ENCODE measurements at places on chromosomes 12 and 14.

DNA sequence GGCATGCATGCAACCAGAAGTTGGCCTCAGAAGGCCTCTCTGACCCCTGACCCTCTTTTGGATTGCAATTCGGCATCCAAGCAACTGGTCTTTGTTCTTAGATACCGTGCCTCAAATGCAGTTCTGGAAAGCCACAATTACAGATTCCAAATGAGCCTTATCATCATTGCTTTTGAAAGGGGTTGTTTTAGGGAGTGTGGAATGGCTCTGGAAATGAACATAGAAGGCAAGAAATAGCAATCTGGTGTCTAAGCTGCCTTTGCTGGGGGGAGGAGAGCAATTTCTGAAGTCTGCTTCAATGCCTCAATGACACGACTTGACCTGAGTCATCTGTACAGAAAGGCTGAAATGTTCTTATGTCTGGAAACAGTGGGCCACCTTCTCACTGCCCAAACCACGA, 250.1 kb downstream of the NUAK1 start:
- no peak for DNase-seq

- DNase-seq, result no peak
Observed at GRCh38 chr12:80411787-80412186, 32.2 kb upstream of the PTPRQ start.

DNA sequence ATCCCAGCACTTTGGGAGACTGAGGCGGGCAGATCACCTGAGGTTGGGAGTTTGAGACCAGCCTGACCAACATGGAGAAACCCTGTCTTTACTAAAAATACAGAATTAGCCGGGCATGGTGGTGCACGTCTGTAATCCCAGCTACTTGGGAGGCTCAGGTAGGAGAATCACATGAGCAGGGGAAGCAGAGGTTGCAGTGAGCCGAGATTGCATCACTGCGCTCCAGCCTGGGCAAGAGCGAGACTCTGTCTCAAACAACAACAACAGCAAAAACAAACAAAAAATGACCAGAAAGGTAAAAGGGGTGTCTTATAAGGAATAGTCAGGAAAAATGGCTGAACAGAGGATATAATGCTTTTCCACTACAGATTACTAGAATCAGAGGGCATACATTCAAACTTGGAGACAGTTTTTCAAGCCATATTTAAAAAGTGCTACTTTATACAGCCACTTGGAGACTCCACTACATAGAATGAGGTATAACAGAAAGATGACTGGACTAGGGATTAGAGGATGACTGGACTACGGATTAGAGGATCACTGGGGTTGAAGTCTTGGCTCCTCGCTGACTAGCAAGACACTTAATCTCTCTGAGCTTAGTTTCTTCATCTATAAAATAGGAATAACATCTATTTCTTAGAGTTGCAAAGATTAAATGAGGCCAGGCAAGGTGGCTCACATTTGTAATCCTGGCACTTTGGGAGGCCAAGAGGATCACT, 4.9 kb upstream of the CS start:
- no peak for DNase-seq

DNA sequence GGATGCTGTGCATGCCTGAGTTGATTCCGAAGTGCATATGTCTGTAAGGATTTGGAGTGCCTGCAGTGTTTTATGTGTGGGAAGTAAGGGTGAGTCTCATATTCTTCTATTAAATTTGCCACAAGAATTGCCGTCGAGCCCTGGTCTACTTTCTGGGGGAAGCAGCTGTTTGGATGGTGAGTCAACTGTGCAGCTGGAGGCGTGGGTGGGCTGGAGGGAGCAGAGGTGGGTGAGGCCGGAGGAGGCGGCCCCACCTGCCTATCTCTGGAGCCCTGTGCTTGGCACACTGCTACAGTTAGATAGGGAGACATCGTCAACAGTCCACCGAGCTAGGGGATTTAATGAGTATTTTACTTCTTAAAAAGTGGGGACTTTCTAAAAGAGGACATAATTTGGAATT, 9.7 kb downstream of the GLRX5 start:
- DNase-seq, result no peak

- no peak for DNase-seq
Observed at GRCh38 chr12:132620899-132621656, 2.5 kb downstream of the P2RX2 start.

DNA sequence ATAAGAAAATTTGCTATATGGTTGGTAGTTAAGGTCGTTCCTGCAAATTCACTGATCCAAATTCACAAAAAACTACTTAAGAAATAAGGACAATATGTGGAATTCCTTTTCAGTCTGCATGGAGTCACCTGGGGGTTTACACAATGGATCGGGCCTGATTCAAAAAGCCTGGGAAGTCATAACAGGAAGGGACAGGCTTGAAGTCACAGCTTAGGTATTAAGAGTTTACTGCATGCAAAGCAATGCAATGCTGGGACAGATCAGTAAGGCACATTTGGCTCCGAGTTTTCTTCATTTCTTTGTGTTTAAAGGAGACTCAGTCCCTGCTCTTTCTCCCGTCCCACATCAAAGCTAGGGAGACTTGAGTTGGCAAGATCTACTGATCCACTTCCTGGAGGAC, 153.3 kb downstream of the NTF3 start:
- DNase-seq, result no peak

DNA sequence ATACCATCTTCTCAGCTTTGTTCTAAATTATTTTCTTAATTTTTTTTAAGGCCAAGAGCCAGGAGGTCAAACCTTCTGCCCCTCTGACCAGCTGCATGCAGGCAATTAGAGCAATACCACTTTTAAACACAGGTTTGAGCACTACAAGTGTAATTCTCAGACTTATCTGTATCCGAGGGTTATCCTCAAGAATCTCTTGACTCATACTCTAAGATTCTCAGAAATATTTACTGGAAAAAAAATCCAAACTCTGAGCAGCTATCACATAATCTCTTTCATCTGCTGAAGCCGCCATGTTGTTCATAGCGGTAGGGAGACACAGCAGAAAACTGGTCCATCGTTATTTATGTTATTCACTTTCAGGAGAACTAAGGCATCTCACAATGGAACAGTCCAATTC, 27.4 kb upstream of the PTHLH start:
- DNase-seq, result no peak

GRCh38 chr12:24537083-24537860, 411.6 kb downstream of the BCAT1 start:
- DNase-seq, result no peak

DNA sequence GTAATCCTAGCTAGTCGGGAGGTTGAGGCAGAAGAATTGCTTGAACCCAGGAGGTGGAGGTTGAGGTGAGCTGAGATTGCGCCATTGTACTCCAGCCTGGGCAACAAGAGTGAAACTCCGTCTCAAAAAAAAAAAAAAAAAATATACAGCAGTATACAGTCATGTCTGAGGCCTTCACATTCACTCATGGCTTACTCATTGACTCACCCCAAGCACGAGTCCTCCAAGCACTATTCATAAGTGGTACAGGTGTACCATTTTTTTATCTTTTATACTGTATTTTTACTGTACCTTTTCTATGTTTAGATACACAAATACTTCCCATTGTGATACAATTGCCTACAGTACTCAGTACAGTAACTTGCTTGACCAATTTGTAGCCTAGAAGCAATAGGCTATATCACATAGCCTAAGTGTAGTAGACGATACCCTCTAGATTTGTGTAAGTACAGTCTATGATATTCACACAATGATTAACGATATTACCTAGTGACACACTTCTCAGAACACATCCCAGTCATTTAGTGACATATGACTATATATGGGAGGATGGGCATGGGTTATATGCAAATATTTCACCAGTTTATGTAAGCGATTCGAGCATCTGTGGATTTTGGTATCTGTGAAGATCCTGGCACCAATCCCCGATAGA, 12.2 kb downstream of the LLPH start:
- DNase-seq, result no peak

DNA sequence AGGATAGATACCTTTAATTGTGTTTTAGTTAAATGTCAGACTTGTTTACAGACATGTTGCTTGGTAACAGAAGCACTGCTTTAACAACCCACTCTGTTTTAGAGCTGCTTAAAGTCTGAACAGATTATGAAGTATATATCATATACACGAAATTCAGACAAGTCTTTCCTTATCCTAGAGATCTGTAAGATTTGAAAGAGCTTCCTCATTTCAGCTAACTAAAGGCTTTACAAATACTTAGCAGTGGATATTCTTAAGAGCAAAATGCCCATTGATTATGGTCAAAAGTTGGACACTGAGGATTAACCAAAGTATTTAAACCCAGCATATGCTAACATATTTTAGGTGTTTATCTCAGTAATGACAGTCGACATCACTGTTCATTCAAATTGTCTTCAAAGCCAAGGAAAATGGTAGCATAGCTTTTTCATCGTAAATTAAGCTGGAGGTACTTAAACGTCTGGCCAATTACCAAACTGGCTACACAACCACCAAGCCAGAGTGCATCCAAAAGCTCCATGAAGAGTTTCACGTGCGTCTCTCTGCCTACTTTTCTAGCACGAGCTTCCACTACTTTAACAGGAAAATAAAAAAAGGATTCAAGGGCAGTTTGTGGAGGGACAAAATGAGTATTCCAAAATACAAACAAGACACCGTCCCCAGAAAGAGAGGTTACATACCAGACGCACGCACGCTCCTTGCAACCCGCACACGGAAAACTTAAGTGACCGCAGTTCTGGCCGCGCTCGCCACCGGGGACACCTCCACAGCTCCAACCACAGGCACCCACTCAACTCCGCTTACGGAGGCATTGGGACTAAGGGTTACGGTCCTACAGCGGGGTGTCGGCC, 565 bp downstream of the CEP83 start:
- no peak for DNase-seq

GRCh38 chr12:18719922-18720510, 17.8 kb downstream of the PLCZ1 start:
- no peak for DNase-seq

GRCh38 chr12:87795555-87795954, 233.6 kb downstream of the C12orf50 start:
- no peak for DNase-seq

- DNase-seq, result no peak
Observed at GRCh38 chr12:104201238-104202001, 14.2 kb upstream of the TXNRD1 start.

GRCh38 chr12:47892819-47893218, 12.0 kb downstream of the VDR start:
- DNase-seq, result no peak

GRCh38 chr12:51895378-51896135, 7.7 kb downstream of the ANKRD33 start:
- no peak for DNase-seq

DNA sequence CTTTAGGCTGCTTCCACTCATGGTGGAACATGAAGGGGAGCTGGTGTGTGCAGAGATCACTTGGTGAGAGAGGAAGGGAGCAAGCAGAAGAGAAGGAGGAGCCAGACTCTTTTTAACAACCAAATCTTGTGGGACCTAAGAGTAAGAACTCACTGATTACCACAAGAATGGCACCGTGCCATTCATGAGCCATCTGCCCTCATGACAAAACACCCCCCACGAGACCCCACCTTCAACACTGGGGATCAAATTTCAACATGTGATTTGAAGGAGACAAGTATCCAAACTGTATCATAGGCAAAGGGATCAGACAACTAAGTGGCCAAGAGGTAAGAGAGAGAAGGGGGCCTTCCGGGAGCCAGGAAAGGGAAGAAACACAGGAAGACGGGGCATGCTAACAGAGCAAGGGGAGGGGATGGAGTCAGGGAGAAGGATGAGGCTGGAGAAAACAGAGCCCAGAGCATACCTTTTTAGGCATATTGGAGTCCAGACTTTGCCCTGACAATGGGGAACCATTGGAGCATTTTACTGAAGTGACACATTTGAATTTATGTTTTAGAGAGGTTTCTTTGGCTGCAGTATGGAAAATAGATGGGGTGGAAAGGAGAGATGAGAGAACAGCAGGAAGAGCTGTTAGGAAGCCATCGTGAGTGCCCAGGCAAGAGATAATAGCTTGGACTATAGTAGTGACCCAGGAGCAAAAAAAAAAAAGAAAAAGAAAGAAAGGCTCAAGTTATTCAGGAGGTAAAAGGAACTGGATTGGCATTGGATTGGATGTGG, 204.4 kb upstream of the NUDT4 start:
- no peak for DNase-seq

DNA sequence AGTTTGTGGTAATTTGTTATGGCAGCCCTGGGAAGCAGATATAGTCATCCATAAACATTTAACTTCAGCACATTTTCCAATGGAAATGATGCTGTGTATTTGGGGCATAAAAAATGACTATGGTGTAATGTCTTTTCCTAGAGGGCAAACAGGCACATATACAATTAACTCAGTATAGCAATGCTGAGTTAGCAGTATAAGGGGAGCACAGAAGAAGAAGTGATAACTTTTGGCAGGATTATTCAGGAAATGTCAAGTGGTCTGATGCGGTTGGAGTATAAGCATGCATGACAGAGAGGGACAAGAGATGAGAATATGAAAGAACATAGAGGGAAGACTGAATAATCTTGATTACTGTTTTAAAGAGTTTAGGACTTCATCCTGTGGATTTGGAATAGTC, 55.3 kb upstream of the PRKD1 start:
- DNase-seq, result no peak

- DNase-seq, result no peak
Observed at GRCh38 chr12:9179781-9180180, 28.4 kb downstream of the PZP start.
